CD4-positive, alpha-beta memory T cell (primary cell): ENCODE measurements at places on chromosomes 5 and 9. TPM values are rescaled to one million over a fixed set of nuclear protein-coding genes. Genes with fewer than 3 reads are reported as not detected.

GRCh38 chr5:78837836-78838235 is 147.3 kb downstream of the ARSB start:
- H3K36me3 ChIP-seq: no peaks in the 10 kb centered on the region
- H3K27me3 ChIP-seq: no peaks in the 10 kb centered on the region
- DNase-seq: no peak
- no peak overlapping the region for H3K4me3 ChIP-seq
- H3K27ac ChIP-seq: no peak overlapping the region
- no peaks in the 10 kb centered on the region for H3K4me1 ChIP-seq

DNA sequence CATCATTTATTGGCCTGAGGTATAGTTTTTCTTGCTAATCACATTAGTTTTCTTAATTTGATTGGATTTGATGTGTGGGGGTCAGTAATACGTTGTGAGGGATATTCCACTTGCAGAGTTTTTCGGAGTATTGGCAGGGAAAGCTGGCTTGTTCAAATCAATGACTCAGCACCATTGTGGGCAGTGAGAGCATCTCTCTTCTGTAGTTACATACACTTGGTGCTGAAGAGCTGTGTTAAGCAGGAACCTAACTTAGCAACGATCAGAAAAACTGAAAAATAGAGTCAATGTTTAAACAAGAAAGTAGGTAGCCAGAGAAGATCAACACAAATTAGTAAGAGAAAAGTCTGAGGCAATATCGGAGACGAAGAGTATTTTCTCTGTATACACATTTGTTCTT is 344.6 kb upstream of the EDIL3 start:
- no peak overlapping the region for H3K27ac ChIP-seq
- no peak for DNase-seq
- no peaks in the 10 kb centered on the region for H3K4me1 ChIP-seq
- H3K27me3 ChIP-seq: no peaks in the 10 kb centered on the region
- H3K36me3 ChIP-seq: no peaks in the 10 kb centered on the region

DNA sequence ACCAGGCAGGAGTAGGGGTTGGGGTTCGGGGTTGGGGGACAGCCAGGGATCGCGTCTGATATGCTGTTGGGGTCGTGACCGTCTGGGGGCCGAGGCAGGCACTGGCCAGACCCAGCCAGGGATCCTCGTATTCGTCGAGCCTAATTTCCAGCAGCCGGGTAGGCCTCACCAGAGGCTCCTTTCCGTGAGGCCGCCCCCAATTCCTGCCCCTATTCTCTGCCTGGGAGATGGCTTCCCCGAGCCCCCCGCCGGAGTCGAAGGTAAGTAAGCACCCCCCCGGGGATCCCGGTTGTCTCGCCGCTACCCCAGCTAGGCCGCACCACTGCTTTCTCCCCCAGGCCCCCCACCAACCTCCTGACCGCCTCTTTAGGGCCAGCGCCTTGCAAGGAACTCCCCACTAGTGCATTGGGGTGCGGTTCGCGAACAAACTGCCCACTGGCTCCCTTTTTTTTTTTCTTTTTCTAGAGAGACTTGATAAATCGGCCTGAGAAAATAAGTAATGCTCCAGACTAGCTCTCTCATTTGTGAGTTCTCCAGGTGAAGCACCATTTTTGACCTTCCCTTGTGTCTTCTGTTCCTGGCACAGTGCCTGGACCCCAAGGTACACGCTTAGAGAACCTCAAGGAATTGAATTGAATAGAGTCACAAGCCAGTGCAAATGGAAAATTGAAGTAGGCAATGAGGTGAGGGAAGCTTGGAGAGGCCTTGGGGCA is 435 bp downstream of the ZNF189 start:
- no peaks in the 10 kb centered on the region for H3K27me3 ChIP-seq
- H3K4me1 ChIP-seq: peaks cover 61% of the 10 kb centered on the region
- peak overlapping the region; percentile 86 for H3K4me3 ChIP-seq

Gene SPINK6
- total RNA-seq: not detected

DNA sequence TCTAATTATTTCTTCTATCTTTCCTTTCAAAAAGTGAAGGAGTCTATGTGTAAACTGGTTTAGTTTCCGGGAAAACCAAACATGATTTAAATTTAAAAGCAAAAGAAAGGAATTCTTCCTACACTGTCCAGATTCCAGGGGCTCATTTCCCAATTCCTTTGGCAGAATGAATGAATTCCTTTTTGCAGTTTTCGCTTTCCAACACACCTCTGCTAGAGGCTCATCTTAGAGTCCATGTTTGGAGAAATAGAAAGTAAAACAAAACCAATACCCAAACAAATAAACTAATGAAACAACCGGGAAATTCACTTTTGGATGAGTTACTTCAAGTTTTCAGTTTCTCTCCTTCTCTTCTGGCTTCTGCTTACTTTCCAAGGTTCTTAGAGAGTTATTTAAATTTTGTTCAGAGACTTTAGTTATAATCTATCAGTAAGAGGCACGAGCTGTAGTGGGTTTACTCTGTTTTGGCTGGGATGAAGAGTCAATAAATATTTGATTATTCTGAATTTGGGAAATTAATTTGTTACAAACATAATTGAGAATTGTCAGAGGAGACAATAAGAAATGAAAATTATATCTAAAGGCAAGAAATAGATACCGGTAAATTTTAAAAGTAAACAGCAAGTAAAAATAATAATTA is 365.0 kb upstream of the CDH9 start:
- no peaks in the 10 kb centered on the region for H3K36me3 ChIP-seq
- H3K27me3 ChIP-seq: no peaks in the 10 kb centered on the region
- H3K27ac ChIP-seq: no peak overlapping the region
- no peaks in the 10 kb centered on the region for H3K4me1 ChIP-seq
- DNase-seq: no peak

Gene PAPPA
- total RNA-seq: not detected

- H3K27ac ChIP-seq: no peak overlapping the region
- no peaks in the 10 kb centered on the region for H3K36me3 ChIP-seq
- no peaks in the 10 kb centered on the region for H3K4me1 ChIP-seq
- H3K4me3 ChIP-seq: no peak overlapping the region
Measured at GRCh38 chr9:25078202-25078601, 532.5 kb upstream of the IZUMO3 start.

GRCh38 chr9:21513431-21513830 is 31.3 kb upstream of the IFNE start:
- H3K4me1 ChIP-seq: no peaks in the 10 kb centered on the region
- H3K4me3 ChIP-seq: no peak overlapping the region
- no peaks in the 10 kb centered on the region for H3K36me3 ChIP-seq
- no peak for DNase-seq

Gene CCDC192
- total RNA-seq: not detected

DNA sequence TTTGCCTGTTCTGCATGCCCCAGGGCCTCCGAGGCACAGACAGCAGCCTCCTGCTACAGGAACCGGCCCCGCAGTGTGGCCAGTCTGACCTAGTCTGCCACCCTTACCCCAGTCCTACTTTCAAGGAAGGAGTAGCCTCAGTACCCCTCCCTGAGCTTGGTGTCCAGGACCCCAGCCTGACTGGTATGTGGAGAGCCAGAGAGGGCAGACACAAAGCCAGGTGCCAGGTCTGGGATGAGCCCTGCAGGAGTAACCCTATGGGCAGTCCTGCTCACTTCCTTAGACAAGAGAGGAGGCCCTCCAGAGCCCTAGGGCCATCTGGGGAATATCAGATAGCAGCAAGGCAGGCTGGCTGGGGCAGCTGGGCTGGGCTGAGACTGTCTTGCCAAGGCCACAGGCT is 67.8 kb downstream of the NRG2 start:
- H3K4me1 ChIP-seq: no peaks in the 10 kb centered on the region
- no peak for DNase-seq
- no peaks in the 10 kb centered on the region for H3K36me3 ChIP-seq
- H3K27me3 ChIP-seq: no peaks in the 10 kb centered on the region
- H3K4me3 ChIP-seq: no peak overlapping the region
- H3K27ac ChIP-seq: no peak overlapping the region

- H3K36me3 ChIP-seq: no peaks in the 10 kb centered on the region
- no peak for DNase-seq
- H3K4me1 ChIP-seq: no peaks in the 10 kb centered on the region
- H3K27me3 ChIP-seq: no peaks in the 10 kb centered on the region
- no peak overlapping the region for H3K27ac ChIP-seq
- H3K4me3 ChIP-seq: no peak overlapping the region
Measured at GRCh38 chr9:14608540-14608939, 84.7 kb downstream of the ZDHHC21 start.

GRCh38 chr9:752201-752600 is 89.3 kb upstream of the DMRT1 start:
- peaks cover 36% of the 10 kb centered on the region for H3K4me1 ChIP-seq
- H3K27ac ChIP-seq: no peak overlapping the region
- no peaks in the 10 kb centered on the region for H3K36me3 ChIP-seq
- no peaks in the 10 kb centered on the region for H3K27me3 ChIP-seq

- no peaks in the 10 kb centered on the region for H3K36me3 ChIP-seq
- DNase-seq: no peak
- H3K4me1 ChIP-seq: no peaks in the 10 kb centered on the region
- no peak overlapping the region for H3K4me3 ChIP-seq
- H3K27me3 ChIP-seq: no peaks in the 10 kb centered on the region
- H3K27ac ChIP-seq: no peak overlapping the region
Measured at GRCh38 chr9:1837453-1838084, 177.6 kb upstream of the SMARCA2 start.

DNA sequence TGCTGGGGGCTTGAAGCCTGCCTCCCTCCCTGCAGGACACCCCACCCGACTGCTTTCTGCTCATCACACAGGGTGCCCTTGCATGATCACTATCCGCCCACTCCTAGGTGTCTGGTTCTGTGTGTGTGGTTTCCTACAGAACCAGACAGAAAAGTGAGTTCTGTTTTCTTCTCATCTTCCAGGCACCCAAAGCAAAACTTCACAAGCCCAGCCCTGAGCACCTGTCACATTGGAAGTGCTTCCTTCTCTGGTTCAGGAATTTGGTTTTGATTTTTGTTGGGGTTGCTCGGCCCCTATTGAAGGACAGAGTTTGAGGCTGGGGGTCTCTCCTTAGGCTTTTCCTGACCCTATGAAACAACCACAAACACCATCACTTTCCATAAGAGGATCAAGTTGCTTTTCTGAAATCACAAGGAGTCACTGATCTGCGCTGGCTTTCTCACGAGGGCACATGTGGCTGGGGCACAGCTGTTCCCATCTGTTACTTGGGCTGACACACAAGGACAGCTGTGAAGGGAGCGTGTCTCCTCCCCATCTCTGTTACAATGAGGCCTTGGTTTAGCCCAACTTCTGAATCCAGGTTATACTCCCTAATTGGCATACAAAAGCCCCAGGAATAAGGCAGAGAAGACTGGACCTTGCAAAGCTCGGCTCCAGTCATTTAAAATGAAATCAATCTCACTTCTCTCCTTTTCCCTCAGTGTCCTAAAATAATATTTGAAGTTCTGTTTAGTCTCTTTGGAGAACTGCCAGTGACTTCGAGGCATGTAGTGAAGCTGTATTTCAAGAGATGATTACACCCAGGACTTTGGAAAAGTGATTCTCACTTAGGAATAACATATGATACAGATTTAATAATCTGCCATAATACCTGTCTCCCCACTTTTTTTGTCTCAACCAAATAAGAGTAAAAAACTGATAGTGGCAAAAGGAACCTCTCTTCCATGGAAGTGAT is 213.1 kb upstream of the GAS1 start:
- no peaks in the 10 kb centered on the region for H3K27me3 ChIP-seq
- no peak for DNase-seq
- no peaks in the 10 kb centered on the region for H3K4me1 ChIP-seq
- H3K27ac ChIP-seq: no peak overlapping the region

GRCh38 chr5:128778474-128778873 is 186.8 kb upstream of the SLC27A6 start:
- H3K4me1 ChIP-seq: peaks cover 9% of the 10 kb centered on the region
- H3K36me3 ChIP-seq: no peaks in the 10 kb centered on the region
- H3K27ac ChIP-seq: no peak overlapping the region
- no peaks in the 10 kb centered on the region for H3K27me3 ChIP-seq
- H3K4me3 ChIP-seq: no peak overlapping the region

- H3K4me3 ChIP-seq: no peak overlapping the region
- H3K27ac ChIP-seq: no peak overlapping the region
- H3K4me1 ChIP-seq: no peaks in the 10 kb centered on the region
- no peaks in the 10 kb centered on the region for H3K36me3 ChIP-seq
- DNase-seq: no peak
- no peaks in the 10 kb centered on the region for H3K27me3 ChIP-seq
Measured at GRCh38 chr5:58677650-58678049, 94.8 kb downstream of the RAB3C start.

Gene MAP1B
- not detected for total RNA-seq
